ENCODE measurements at places on chromosomes 2 and 18. TPM values are rescaled to one million over a fixed set of nuclear protein-coding genes. Genes with fewer than 3 reads are reported as not detected.

The CACNB4 gene
- total RNA-seq: 11.1 TPM

The C2orf76 gene
- total RNA-seq: 7.7 TPM

- H3K27ac ChIP-seq: peak overlapping the region; percentile 39
- no peak overlapping the region for H3K4me3 ChIP-seq
- no peaks in the 10 kb centered on the region for H3K36me3 ChIP-seq
Measured at GRCh38 chr18:13577091-13577697, 149.2 kb downstream of the FAM210A start.

DNA sequence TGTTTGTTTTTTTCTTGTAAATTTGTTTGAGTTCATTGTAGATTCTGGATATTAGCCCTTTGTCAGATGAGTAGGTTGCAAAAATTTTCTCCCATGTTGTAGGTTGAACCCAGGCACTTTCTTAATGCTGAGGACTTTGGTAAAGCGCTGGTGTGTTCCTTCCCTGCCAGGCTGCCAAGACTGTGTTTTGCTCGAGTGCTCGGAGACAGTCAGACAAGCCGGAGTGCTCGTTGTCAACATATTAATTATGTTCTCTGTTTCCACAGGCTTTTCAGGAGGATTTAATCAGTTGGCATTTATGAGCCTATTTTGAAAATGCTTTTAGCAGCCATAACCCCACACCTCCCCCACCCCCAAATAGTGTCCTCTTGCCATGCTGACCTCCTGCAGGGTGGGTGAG lies 6.4 kb downstream of the MTCL1 start:
- H3K36me3 ChIP-seq: no peaks in the 10 kb centered on the region
- H3K4me1 ChIP-seq: peaks cover 16% of the 10 kb centered on the region
- DNase-seq: no peak
- H3K4me3 ChIP-seq: no peak overlapping the region
- no peak overlapping the region for H3K27ac ChIP-seq

Data from esophagus squamous epithelium (tissue), 5 donors.